ENCODE measurements at places on chromosomes 4 and X.

- peak; percentile 96 for DNase-seq
These were observed at the start of gene MAN2B2 for GRCh38 chr4:6574747-6575502. TSS of gene MAN2B2 (plus strand) at chr4:6575189. CDS start at chr4:6575211, 22 bp downstream.

DNA sequence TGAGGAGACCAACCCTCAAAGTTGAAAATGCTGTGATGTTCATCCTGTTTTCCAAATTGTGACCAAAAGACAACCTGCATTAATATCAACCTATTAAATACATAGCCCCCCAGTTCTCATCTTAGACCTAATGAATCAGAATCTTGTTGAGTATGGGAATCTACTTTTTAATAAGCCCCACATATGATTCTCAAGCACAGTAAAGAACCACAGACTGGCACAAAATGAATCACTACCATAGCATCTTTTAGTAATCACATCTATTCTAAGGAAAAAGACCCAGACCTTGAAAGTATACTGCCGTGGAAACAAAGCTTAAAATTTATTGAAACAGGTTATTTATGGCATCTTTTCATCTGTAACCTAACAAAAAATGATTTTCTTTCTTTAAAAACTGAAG is 152.9 kb downstream of the STPG2 start:
- DNase-seq = no peak

DNA sequence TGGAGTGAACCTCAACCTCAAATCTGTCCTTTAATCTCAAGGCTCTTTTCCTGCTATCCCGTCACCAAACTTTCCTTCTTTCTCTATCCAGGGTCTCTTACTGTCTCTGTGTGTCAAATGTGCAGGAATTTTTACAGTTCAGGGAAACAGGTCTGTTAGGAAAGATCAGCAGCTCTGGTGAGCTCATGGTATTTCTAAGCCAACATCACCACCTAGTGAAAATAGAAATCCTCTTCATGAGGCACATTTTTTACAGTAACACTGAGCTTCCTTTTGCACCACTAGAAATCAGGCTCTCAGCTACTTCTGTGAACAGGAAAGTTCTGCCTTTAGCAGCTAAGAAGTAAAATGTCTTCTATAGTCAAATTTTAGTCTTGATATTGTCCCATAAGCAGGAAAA is 39.6 kb downstream of the NUDT11 start:
- no peak for DNase-seq

DNA sequence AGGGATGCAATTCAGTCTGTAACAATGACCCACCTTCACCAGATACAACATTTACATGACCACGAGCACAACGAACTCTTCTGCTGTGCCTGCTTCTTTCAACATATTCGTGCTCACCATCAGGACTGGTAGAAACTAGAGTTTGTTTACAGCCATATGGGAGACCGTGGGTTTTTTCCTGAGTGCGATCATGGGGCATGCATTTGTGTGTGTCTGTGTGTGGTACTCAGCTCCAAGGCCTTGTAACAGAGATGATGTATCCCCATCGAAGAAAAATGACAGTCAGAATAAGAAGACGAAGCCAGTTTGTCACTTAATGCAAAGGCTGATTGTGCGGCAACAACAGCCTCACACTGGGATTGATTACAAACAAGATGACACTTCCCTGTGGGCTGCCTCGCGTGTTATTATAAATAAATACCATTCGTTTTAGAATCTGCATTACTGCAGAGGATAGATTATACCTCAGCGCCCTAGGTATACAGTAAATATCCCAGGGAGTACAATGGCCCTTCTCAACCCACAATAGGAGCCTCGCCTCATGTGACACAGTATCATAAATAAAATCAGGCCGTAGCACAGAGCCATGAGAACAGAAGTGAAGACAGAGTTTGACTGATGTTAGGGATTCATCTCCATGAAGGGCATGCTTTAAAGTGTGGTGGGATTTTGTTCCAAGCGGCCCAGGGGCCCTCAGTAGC is 97.3 kb upstream of the NOCT start:
- DNase-seq = no peak

GRCh38 chr4:182770259-182770995 is 146.8 kb downstream of the DCTD start:
- DNase-seq = no peak

- DNase-seq = no peak
These were observed 33.1 kb upstream of the MTNR1A start for GRCh38 chr4:186588503-186588902.

DNA sequence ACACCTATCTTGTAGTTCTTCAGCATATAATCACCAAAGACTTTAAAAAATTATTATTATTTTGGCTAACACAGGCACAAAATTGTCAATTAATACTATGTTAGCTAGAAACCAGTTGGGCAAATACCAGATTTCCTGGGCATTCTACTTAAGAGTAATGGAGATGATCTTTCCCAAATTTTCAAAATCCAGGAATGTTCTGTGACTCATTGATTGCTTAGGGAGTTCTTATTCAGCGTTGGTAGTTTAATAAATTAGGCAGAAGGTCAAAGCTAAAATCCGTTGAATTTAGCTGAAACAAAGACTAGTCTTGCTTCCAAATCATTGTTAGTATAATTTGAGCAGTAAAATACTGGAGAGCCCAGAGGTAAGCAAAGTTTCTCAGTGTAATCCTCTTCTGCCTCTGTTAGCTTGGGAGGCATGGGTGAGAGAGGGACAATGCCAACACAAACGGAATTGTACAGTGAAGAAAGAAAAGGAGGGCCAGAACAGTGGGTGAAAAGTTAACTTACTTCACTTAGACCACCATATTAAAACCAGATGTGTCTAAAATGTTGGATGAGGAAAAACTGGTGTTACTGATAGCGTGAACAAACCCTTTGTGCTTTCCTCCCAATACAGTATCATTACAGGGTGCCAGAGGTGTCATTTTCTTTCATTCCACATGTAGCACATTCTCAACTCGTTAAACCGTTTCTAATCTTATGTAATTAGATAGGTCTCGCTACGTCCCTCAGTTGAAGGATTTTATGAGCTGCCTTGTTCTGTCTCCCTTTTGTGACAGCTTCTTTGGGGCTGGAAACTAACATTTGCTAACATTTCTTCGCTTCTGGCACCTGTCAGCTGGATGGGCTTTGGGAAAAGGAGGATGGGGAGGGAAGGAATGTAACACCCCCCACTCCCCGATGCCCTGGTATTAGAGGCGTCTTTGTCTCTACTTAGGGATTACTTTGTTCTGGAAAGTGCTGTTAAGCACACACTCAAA is 87.4 kb upstream of the CITED1 start:
- DNase-seq = no peak

DNA sequence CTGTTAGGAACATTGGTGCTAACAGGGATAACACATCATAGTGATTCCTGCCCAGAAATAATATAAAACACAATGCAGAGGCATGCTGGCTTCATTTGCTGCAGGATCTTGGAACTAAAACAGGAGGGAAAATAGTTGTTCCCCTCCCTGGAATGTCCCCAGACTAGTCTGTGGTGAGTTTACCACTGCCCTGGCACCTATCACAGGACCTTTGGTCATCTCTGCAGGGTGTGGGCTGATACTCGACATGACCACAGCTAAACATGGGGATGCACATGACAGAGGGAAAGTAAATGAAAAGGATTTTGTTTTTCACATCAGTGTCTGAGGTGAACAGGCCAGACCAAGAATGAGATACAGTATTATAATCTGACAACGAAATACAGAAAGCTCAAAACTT is 160.2 kb upstream of the DKK2 start:
- DNase-seq = no peak

- DNase-seq = no peak
These were observed 325.0 kb downstream of the ARHGAP10 start for GRCh38 chr4:148056879-148057278.

DNA sequence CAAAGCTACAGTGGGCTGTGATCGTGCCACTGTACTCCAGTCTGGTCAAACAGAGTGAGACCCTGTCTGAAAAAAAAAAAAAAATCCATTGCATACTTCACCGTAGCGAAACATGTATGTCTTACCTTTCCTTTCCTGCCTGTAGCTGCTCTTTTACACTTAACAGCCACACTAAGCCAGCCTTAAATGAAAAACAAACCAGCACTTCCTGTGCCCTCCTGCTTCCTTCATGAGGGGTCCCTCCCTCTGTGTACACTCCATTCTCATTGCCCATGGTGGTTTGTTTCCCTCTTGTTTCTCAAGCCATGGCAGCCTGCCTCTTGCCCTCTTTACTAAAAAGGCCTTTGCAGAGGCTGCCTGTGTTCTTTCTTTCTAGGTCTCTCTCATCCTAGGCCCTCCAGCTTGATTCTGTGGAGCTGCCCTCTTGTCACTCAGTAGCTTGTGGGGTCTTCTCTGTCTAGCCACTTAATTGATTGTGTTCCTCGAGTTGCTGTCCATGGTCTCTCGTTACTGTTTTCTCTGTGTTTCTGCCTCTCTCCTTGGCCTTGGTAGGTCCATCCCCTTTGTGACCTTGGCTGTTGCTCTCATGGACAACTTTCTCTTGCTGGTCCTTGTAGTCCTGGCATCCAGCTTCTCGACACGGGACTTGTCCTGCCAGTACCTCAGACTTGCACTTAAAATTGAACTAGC is 52.1 kb upstream of the MSANTD1 start:
- DNase-seq = no peak

All from BE2C (cell line).